ENCODE measurements at places on chromosomes 16 and 17.

DNA sequence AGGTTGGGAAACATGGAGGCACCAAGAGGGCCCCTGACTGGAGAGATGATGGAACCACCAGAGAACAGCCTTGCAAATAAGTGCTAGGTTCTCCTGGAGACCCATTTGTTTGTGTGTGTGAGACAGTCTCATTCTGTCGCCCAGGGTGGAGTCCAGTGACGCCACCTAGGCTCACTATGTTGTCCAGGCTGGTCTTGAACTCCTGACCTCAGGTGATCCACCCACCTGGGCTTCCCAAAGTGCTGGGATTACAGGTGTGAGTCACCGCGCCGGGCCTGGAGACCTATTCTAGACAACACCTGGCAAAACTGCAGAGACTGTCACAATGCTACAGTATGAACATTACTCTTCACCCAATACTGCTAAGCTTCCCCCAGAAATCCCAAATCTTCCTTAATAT is 1.5 kb downstream of the NPLOC4 start:
- no peak for DNase-seq

DNA sequence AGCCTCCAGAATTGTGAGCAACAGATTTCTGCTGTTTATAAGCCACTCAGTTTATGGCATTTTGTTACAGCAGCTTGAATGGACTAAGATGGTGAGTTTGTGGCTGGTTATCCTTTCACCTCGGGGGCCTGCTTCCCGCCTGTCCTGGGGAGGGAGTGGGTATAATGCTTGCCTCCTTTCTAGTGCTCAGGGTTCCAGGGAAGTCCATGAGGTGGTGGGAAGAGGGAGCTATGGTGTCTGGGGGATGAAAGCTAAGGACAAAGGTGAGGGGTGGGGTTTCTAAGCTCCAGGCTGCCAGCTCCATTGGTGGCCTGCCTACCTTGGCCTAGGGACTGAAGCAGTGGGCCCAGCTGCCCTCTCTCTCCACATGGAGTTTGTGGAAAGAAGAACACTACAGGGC is 50.2 kb upstream of the SDK2 start:
- no peak for DNase-seq

DNA sequence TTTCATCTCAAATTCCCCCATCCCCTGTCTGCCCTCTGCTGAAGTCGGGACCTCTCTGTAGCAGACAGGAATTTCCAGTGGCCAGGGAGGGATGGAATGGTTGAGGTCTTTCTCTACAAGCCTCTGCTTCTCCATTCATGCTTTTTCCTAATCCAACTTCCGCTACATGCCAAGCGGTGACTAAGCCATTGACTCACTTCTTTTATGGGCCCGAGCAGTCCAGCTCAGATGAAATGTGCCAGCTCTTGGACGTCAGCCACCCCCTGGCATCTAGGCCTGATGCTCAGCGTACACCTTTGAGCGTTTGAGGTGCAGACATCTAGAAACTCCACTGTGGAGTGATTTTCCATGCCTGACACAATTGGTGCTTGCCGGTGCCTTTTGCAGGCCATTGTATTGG is 40.7 kb upstream of the GPR139 start:
- DNase-seq: peak; percentile 6

GRCh38 chr16:48413272-48413671 is 28.1 kb upstream of the SIAH1 start:
- DNase-seq: no peak

GRCh38 chr17:5753421-5753820 is 169.1 kb upstream of the NLRP1 start:
- no peak for DNase-seq

GRCh38 chr17:66576473-66576872 is 258.4 kb upstream of the CACNG5 start:
- no peak for DNase-seq

DNA sequence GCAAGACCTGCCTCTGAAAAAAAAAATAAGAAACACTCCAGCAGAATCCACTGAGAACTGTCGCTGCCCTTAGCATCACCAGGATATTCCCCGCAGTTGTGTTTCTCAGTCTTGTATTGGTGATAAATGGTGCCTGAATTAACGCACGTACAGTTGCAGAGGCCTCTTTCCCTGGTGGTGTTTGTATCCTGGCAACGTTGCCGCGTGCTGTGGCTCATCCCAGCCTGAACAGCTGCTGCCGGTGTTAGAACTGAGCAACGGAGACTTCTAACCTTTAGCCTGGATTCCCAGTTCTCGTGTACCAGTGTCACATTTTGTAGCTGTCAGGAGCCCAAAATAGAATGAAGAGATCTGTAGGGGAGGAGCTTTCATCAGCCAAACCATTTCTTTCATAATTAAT is 4.8 kb downstream of the MLYCD start:
- no peak for DNase-seq

DNA sequence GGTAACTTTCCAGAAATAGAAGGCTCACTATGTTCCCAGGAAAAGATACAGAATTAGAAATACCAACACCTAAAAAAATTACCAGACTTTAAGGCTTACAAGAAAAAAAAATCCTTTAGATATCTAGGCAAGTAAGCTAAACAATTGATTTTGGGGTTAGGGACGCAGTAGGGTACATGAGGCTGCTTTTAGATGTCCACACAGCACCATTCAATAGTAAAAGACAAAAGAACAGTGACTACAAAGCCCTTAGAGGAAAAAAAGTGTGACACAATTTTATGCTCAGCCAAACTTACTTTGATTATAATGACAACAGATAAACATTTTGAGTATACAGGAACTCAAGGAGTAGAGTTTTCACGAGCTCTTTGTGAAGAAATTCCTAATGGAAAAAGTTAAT is 29.9 kb downstream of the METTL16 start:
- DNase-seq: no peak

DNA sequence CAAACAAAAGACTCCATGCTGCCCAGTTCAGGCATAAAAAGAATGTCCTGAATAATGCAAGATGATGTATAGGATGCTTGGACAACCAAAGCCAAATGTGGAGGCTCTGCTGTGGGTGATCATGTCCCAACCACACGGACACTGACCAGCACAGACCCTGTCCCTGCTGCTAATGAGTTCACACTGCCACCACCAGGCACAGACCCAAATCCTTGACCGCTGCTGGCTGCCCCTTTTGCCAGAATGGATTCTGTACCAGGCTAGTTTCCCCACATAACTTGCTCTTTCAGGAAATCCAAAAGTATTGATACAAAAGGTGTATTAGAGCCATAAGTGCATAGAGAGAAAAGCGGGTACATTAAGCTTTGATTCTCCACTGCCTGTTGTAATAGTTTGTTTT is 60.9 kb downstream of the XYLT1 start:
- DNase-seq: no peak

- peak; percentile 98 for DNase-seq
Observed at GRCh38 chr16:86664522-86665318, 86.4 kb downstream of the FOXL1 start.

GRCh38 chr17:17847726-17848125 is 10.9 kb upstream of the SREBF1 start:
- DNase-seq: no peak

DNA sequence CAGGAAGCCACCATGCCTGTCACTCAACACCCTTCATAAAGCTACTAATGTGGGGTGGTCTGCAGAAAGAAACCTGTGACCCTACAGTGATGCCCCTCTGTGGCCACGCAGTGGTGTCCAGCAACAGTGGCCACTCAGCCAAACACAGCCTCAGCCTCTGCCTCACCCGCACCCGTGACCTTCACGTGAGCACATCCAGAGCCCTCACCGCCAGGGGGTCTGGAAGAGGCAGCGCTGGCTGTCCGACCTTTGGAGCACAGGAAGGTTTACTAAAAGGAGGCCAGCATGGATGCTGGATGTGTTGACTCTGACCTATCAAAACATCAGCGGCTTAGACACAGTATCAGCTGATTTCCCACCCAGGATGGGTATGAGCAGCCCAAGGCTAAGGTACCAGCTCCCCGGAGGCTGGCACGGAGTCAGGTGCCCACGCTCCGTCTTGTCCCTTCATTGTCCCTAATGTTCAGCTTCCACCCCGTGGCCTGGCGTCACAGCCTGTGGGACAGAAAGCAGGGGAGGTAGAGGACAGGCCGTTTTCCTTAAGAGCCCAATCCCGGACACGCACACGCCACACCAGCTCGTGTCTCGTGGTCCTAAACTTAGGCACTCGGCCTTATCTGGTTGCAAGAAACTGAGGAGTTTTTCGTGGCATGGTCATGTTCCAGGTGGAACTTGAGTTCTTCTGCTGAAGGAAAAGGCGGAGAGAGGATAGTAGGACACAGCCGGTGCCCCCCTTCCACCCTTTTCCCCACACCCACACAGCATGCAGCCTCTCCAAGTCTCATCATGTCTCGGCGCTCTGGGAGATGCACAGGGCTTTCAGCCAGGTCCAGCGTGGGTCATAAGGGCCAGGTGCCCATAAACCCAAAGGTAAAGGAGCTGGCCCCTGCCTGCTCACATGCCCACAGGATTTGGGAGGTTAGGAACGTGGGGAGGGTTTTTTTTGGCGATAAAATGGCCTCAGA is 49.7 kb upstream of the ENDOV start:
- DNase-seq: no peak

DNA sequence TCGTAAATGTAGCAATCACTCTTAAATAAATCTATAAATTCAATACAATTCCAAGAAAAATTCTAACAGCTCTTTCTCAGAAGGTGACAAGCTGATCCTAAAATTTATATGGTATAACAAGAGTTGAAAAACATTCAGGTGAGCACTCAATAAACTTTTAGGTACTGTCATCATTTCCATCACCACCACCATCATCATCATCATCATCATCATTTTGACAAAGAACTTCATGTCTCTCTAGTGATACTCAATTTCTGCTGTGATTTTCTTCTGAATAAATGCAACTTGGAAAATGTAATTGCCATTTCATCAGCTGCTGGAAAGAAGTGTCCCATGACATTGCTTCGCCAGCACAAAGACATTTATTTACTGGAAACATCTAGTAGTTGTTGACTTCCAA is 222.9 kb upstream of the IRX5 start:
- DNase-seq: no peak

GRCh38 chr17:56982312-56982711 is 4.4 kb downstream of the SCPEP1 start:
- no peak for DNase-seq

DNA sequence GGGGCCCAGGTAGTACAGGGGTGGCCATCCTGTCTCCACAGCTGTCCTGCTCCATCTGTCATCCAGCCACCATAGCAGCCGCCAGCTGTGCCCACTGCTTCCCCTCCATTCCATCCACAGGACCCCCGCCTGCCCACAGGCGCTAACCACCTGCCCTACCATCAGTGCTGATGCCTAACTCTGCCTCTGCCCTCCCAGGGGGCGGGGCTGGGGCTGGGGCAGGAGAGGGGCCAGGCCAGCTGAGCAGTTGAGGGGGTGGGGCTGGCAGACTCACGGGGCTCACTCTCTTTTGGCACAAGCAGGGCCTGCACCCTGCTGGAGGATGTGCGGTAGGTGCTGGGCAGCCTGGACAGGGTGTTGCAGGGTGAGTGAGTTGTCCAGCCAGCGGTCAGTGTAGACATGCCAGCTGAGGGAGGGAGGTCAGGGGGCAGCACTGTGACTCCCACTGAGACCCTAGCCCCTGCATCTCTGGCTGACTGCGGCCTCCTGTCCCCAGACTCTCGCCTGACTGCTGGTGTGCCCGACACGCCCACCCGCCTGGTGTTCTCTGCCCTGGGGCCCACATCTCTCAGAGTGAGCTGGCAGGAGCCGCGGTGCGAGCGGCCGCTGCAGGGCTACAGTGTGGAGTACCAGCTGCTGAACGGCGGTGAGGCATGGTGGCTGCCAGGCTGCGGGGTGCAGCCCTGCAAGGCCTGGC is 9.6 kb downstream of the GALK1 start:
- DNase-seq: no peak

DNA sequence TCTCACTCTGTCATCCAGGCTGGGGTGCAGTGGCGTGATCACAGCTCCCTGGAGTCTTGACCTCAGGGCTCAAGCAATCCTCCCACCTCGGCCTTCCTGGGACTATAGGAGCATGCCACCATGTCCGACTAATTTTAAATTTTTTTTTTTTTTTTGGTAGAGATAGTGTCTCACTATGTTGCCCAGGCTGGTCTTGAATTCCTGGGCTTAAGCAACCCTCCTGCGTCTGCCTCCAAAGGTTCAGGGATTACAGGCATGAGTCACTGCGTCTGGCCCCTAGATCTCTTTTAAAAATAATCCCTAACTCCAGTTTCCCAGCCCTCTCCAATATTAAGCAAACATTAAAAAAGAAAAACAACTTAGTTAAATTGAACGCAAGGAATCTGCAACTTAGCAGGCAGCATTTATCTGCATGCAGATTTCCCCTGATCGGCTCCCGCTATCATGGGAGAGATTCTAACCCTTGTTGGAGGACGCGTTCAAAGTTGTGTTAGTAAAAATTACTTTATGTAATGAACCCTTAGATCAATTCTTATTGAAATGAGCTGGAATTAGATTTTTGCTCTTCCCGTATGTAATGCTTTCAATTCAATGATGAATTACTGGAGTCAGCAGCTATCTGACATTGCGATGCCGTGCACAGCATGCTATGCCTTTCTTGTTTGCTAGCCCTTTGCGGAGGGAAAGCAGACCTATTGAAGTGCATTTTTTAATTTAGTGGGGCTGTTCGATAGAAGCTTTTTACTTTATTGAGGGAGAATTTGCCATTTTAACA is 171.7 kb downstream of the HAPSTR1 start:
- no peak for DNase-seq

DNA sequence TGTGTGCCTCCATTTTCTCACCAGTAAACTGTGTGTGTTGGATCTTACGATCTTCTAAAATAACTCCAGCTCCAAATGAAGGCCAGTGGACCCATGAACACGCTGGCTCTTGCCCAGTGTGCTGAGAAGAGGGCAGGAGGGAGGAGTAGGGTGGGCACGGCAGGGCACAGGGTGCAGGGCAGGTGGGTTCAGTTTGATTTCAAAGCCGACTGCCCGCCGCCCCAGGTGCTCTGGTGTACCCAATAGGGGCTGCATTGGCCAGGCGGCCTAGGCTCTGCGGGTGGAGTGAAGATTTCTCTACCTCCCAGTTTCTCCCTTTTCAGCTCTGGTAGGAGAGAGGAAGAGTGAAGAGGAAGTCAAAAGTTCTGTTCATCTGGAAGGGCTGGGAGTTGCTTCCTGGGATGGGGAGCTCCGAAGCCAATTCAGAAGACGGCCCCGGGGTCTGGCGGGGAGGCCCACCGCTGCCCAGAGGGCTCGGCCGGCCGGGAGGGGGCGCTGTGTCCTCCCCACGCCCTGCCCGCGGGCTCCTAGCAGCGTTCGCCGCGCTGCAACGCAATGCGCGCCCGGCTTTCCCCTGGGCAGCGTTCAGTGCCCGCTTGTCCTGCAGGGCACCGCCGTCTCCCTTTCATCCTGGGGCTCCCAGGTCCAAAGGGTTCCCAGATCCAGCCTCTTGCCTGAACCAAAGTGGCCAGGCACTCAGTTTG is 1.1 kb upstream of the CRHR1 start:
- no peak for DNase-seq
